ENCODE measurements at places on chromosomes 11 and 22. TPM values are rescaled to one million over a fixed set of nuclear protein-coding genes. Genes with fewer than 3 reads are reported as not detected.
A peak's percentile ranks its signal among the peaks of the same experiment; 100 is the strongest.

The NNMT gene
- 370 TPM for total RNA-seq

GRCh38 chr11:17197431-17197898 lies 10.3 kb downstream of the PIK3C2A start:
- H3K27ac ChIP-seq: peak overlapping the region; percentile 18
- H3K36me3 ChIP-seq: peaks cover 2% of the 10 kb centered on the region
- no peaks in the 10 kb centered on the region for H3K27me3 ChIP-seq
- H3K4me3 ChIP-seq: no peak overlapping the region
- peaks cover 12% of the 10 kb centered on the region for H3K4me1 ChIP-seq
- no peak for DNase-seq

DNA sequence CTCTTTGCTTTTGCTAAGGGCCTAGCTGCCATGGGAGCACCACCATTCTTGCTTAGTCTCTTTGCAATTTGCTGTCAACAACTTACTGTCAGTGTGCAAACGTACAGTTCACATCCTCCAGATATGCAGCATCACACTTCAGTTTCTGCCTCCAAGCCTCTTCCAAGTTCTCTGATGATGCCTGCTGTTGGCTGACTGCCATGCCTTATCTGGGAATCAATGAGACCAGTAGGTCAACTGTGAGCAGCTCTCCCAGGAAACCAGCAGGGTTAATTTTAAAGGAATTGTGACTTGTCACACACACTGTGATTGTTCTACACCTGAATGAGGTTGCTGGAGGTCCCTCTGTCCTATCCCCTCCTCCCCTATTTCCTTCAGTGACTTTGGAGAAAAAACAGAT lies 56.0 kb downstream of the COPB1 start:
- no peak overlapping the region for H3K4me3 ChIP-seq
- no peaks in the 10 kb centered on the region for H3K27me3 ChIP-seq
- no peaks in the 10 kb centered on the region for H3K36me3 ChIP-seq
- DNase-seq: no peak
- H3K27ac ChIP-seq: no peak overlapping the region

- no peak for DNase-seq
- peaks cover 3% of the 10 kb centered on the region for H3K36me3 ChIP-seq
- no peak overlapping the region for H3K4me3 ChIP-seq
Measured at GRCh38 chr11:112212710-112213109, 13.5 kb upstream of the PTS start.

The OR52I1 gene
- not detected for total RNA-seq

The CDC42EP1 gene
- 155 TPM for total RNA-seq

DNA sequence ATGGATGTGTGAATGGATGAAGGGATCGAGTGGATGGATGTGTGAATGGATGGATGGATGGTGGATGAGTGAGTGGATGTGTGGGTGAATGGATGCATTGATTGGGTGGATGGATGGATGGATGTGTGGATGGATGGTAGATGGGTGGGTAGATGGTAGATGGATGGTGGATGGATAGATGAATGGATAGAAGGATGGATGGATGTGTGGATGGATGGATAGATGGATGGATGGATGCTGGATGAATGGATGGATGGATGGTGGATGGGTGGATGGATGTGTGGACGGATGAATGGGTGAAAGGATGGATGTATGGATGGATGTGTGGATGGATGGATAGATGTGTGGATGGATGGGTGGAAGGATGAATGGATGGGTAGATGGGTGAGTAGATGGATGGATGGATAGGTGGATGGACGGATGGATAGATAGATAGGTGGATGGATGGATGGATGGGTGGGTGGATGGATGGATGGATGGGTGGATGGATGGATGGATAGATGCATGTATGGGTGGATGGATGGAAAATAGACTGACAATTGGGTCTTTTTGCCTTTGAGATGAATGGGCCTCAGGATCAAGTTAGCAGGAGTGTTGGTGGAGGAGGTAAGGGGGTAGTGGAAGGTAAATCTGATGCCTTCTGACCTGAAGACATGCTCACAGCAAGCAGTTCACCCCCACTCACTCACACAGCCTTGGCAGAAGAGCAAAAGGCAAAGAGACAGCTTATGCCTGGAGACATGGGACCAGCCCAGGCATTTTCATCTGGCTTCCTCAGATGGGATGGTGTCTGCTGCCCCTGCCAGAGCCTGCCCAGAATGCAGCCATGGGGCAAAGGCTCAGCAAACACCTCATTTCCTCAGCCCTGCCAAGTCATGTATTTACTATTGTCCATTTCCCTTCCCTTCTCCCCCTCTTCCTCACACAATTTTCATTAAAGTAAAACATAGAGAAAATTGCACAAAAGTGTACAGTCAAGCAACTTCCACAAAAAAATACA lies 8.0 kb upstream of the FADD start:
- no peak for DNase-seq
- H3K36me3 ChIP-seq: no peaks in the 10 kb centered on the region
- H3K4me3 ChIP-seq: no peak overlapping the region
- peaks cover 9% of the 10 kb centered on the region for H3K27me3 ChIP-seq
- H3K27ac ChIP-seq: no peak overlapping the region
- peaks cover 3% of the 10 kb centered on the region for H3K4me1 ChIP-seq

DNA sequence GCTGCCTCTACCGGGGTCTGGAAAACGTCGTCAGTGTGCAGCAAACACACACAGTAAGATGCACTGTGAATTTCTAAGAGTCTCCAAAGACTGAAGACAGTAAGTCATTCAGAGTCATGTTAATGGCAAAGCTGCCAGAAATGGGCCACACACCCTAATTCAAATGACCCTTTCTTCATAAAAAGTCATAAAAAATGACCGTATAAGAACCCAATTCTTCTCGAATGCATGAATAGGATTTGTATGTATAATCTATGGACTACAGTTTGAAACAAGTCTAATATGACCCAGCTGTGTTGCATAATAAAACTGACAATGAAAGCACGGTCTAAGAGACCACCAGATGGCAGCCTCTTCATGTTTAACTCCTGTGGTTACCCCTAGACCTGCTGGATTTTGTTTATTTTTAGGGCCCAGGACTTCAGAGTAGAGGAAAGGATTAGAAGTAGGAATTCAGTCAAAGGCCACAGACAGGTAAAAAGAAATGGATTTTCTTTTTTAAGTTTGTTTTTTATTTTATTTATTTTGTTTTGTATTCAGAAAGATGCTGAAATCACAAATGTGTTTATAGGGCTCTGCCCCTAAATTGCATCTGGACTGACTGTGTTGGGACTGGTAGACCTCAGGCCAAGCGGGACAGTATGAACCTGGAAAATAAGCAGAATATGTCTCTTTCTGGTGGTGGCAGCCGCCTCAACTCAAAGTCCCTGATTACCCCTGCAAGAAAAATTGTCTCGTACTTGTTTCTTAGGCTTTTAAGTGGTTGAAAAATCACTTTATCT lies 32.1 kb upstream of the SLC5A12 start:
- peaks cover 3% of the 10 kb centered on the region for H3K36me3 ChIP-seq
- no peak overlapping the region for H3K27ac ChIP-seq
- H3K4me3 ChIP-seq: no peak overlapping the region
- H3K4me1 ChIP-seq: peaks cover 36% of the 10 kb centered on the region
- H3K27me3 ChIP-seq: no peaks in the 10 kb centered on the region
- DNase-seq: no peak

GRCh38 chr11:61916737-61917333 lies 531 bp downstream of the RAB3IL1 start:
- H3K36me3 ChIP-seq: no peaks in the 10 kb centered on the region
- peaks cover 35% of the 10 kb centered on the region for H3K4me1 ChIP-seq
- no peaks in the 10 kb centered on the region for H3K27me3 ChIP-seq
- peak; percentile 85 for DNase-seq

The FAM180B gene
- total RNA-seq: not detected

GRCh38 chr11:13487661-13488030 lies 8.2 kb downstream of the PTH start:
- no peak overlapping the region for H3K4me3 ChIP-seq
- peaks cover 35% of the 10 kb centered on the region for H3K27me3 ChIP-seq
- peaks cover 3% of the 10 kb centered on the region for H3K36me3 ChIP-seq
- no peaks in the 10 kb centered on the region for H3K4me1 ChIP-seq
- DNase-seq: no peak

GRCh38 chr22:29143941-29144785 lies 61.5 kb upstream of the EMID1 start:
- DNase-seq: no peak
- H3K4me1 ChIP-seq: peaks cover 8% of the 10 kb centered on the region
- no peak overlapping the region for H3K27ac ChIP-seq
- no peak overlapping the region for H3K4me3 ChIP-seq
- peaks cover 2% of the 10 kb centered on the region for H3K36me3 ChIP-seq

The OSM gene
- total RNA-seq: not detected

The MMP12 gene
- total RNA-seq: 0.17 TPM

DNA sequence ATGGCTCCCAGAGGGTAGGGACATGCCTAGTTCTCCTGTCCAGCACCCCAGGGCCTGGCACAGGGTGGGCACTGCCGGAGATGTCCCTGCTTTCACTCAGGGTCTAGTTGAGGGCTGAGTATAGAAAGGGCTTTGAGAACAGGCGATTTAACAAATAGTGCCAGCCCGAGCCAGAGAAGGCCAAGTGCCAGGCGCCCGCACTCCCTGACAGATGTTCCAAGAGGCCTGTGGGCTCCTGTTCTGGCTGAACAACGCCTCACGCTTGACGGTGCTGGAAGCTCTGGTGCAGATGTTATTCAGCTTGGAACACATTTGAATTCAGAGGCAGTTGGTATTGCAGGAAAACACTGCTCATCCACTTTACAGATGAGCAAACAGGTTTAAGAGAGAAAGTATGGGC lies 46.5 kb downstream of the NFAM1 start:
- peaks cover 6% of the 10 kb centered on the region for H3K27me3 ChIP-seq
- H3K27ac ChIP-seq: no peak overlapping the region
- H3K36me3 ChIP-seq: no peaks in the 10 kb centered on the region
- no peak overlapping the region for H3K4me3 ChIP-seq

The CCDC116 gene
- 0.85 TPM for total RNA-seq

DNA sequence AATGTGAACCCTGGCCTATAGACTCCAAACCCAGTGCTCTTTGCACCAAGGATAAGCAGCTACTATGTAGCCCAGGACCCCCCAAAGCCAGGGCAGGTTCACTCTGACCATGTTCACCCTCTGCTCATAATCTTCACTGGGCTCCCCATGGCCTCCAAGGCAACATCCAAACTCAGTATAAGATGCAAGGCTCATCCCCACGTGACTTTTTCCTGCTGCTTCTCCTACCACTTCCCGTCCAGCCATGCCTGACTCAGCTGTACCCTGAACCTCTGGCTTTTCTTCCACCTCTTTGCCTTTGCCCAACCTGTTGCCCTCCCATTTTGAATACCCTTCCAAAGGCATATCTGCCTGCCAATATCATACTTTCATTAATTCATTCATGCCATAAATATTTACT lies 27.8 kb downstream of the PDE2A start:
- H3K27ac ChIP-seq: no peak overlapping the region
- H3K27me3 ChIP-seq: peaks cover 4% of the 10 kb centered on the region
- H3K4me1 ChIP-seq: peaks cover 11% of the 10 kb centered on the region
- no peak overlapping the region for H3K4me3 ChIP-seq
- DNase-seq: no peak

The CCDC157 gene
- total RNA-seq: 2.1 TPM

GRCh38 chr22:23106906-23107367 lies 34.9 kb downstream of the RSPH14 start:
- H3K4me3 ChIP-seq: no peak overlapping the region
- DNase-seq: no peak
- H3K27ac ChIP-seq: no peak overlapping the region
- H3K36me3 ChIP-seq: no peaks in the 10 kb centered on the region
- no peaks in the 10 kb centered on the region for H3K27me3 ChIP-seq

DNA sequence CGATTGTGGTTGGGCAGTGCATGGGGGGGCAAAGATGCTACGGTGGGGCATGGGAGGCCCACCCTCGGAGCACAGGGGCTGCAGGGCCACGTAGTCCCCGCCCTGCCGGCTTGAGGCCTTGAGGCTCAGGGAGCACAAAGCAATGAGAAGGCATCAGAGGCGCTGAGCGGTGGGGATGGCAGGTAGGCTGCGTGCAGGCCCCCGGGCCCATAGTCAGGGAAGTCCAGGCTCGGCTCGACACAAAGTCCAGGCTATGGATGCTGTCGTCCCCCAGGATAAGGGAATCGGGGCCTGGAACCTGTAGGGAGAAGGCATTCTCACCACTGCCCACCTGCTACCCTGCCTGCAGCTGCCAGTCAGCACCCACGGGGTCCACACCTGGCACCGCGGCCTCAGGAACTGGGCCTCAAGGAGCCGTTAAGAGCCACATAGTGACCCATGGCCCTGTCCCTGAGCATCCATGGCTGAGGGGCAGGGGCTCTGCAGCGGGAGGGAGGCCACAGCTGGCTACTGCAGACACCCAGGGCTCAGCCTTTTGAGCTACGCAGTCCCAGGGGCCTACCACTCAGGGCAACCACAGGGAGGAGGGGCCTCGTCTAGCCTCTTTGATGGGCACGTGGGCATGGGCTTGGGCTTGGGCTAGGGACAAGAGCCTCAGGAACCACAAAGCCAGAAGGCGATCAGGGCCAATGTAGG lies 179.7 kb downstream of the IGLL1 start:
- no peaks in the 10 kb centered on the region for H3K27me3 ChIP-seq
- H3K4me1 ChIP-seq: no peaks in the 10 kb centered on the region
- H3K4me3 ChIP-seq: no peak overlapping the region
- peak; percentile 93 for DNase-seq

The SESN3 gene
- total RNA-seq: 104 TPM

DNA sequence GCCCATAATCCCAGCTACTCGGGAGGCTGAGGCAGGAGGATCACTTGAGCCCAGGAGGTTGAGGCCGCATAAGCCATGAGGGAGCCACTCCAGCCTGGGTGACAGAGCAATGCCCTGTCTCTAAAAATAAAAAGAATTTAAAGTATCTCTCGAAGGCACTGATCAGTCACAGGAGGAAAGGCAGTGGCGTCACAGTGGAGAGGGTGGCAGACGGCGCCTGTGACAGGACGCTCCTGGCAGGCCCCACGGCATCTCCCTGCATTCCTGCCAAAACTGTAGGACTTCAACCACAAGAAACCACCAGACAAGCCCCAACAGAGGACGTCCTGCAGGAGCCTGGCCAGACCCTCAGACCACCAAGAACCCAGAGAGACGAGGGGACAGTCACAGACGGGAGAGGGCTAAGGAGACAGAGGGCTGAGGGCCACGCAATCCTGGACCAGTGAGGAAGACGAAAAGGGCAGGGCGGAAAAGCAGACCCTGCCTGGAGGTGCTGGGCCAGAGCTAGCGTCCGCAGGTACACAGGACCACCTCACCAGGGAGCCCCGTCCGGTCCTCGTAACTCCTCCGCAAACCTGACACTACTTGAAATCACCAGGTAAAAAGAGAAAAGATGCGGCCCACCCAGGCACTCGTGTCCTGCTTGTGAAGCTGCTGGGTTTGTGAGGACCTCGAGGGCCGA lies 5.9 kb downstream of the RNH1 start:
- H3K4me3 ChIP-seq: no peak overlapping the region
- H3K36me3 ChIP-seq: peaks cover 25% of the 10 kb centered on the region
- H3K27me3 ChIP-seq: no peaks in the 10 kb centered on the region
- H3K27ac ChIP-seq: no peak overlapping the region
- peaks cover 26% of the 10 kb centered on the region for H3K4me1 ChIP-seq

The CYTH4 gene
- total RNA-seq: not detected

DNA sequence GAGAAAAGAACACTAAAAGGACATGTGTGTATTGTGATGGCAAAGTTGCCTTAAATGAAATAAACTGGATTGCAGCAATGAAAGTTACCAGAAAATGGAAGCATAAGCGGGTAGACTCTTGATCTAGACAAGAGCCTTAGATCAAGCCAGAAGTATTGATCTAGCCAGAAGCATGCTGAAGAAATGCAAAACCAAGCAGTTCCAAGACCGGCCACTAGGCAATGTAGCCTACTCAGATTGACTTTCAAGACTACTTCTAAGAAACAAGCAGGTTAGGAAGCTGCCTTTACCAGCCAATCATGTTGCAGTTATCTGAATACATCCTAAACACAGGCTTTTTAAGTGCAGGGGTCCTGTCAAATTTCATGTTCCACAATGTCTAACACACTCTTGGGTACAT lies 54.6 kb downstream of the KCNA4 start:
- H3K36me3 ChIP-seq: no peaks in the 10 kb centered on the region
- H3K27me3 ChIP-seq: no peaks in the 10 kb centered on the region
- no peak for DNase-seq
- H3K27ac ChIP-seq: no peak overlapping the region
- H3K4me3 ChIP-seq: no peak overlapping the region
